ENCODE measurements at places on chromosomes 6 and 20.
A peak's percentile ranks its signal among the peaks of the same experiment; 100 is the strongest.

- DNase-seq: no peak
Measured at GRCh38 chr20:48689874-48690571, 137.8 kb downstream of the PREX1 start.

GRCh38 chr6:133130863-133131262, 110.3 kb upstream of the EYA4 start:
- peak; percentile 5 for DNase-seq

- DNase-seq: no peak
Measured at GRCh38 chr6:158780246-158780884, 38.8 kb downstream of the EZR start.

- DNase-seq: peak; percentile 18
Measured at GRCh38 chr6:112620812-112621569, 273.9 kb downstream of the RFPL4B start.

DNA sequence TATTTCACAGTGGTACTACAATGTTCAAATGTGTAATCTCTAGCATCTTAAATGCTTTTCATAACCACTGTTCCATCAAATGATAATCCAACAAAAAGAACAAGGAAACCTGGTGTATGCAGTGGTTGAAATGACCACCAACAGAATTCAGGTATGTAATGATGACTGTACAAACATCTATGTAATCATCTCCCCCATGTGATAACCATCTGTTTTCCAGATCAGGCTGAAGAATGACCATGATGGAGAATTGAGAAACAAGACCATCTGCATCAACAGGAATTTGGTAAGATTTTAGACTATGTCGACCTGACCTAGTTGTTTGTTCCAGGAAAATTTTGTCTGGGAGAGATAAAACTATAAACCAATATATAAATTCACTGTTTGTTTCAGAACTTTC, 81.3 kb upstream of the ASCC3 start:
- DNase-seq: no peak

Data from hindlimb muscle (tissue), 1 donor.